Forelimb muscle (tissue), 1 donor: ENCODE measurements at places on chromosomes 6 and 20.
A peak's percentile ranks its signal among the peaks of the same experiment; 100 is the strongest.

DNA sequence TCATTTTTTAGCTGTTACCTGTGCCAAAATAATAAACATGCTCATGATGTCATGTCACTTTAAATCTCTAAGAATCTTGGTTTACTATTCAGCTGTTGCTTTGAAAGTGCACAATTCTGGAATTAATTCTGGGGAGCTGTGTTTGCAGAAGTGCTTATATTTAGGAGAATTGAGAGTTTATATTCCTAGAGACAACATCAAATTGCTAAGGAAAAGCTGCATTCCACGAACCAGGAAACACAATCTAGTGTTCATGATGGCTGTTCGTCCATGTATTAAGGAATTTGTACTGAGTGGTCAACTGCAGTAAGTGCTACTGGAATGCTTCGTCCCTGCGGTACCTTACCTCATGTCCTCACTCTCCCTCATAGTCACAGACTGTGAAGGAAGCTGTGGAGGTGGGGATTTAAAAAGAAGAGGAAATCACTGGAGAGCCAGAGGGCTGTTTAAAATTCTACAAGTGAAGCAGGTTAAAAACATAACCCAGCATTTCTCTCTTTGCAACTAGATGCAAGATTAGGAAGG lies 161.0 kb downstream of the TRMT11 start:
- no peak for DNase-seq

DNA sequence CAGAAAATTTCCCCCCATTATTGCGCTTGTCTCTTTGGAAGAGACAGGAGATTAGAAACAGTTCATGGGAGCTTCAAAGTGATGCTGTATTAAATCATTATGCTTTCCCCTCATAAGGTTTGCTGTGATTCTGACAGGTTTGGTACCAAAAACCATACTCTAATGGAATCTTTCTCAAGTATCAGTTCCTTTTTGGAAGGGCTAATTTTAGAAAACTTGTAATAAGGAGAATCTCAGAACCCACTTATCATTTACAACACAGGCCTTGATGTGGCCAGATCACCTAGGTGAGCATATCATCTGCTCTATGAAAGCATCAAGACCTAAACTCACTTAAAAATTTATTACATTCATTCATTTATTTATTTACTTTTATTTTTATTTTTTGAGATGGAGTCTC lies 51.2 kb downstream of the TP53INP2 start:
- DNase-seq, result no peak

- no peak for DNase-seq
Observed at GRCh38 chr20:39010496-39010895, 48.4 kb downstream of the DHX35 start.

DNA sequence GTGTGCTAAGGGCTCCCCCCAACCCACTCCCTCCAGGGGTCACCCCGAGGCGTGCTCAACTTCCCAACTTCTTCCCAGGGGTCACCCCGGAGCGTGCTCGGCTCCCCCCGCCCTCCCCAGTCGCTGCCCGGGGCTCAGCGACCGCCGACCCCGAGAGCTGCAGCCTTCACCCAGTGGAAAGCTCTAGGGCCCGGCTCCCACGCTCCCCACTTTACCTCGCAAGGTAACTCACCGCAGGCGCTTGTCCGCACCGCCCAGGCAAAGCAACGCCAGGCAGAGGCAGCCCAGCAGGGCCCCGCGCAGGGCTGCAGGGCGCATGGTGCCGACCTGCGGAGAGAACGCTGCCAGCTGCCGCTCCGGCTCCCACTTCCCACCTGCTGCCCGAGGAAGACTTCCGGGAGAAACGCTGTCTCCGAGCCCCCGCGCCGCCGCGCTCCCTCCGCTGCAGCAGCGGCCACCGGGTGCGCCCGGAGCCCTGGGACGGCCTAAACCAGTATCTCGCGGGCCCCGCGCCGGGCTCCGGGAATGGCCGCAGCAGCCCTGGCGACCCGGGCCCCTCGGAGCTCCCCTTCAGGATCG lies 396 bp downstream of the RNASET2 start:
- no peak for DNase-seq

GRCh38 chr6:125194941-125195340 lies 41.4 kb downstream of the TPD52L1 start:
- no peak for DNase-seq

DNA sequence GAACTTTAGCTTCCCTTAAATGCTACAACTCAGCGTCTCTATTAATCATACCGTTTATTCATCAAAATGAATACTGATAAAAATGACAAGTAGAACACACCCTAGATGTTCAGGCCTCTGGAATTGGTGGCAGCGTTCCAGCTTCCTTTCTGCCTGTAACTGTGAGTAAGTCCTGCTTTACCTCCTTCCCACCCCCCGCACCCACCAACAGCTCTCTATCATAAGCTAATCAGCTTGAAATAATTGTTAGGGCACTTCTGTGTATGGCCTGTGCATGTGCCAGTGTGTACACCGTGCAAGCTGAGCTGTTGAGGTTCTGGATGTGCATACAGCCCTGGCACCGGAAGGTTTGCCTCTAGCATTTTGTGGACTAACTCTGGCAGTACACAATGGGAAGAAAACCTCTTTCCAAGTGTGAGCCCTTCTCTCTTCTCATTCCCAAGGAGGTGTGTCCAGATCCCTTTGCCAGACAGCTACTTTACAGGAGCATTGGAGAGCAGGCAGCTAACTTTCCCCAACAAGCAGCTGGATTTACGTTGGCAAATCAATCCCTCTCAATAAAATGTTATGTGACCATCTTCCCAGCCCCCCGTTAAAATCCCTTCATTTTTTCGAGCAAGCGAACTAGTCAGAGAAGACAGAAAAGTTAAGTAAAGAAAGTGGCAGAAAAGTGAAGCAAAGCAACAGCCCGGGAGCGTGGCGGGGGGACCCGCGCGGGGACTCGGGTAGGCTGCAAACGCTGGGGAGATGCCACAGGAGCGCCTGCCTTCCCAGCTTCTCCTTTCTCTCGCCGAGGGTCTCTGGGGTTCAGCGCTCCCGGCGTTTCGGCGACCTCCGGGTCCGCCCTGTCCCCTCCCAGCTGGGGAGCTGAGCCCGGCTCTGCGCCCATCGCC lies 803 bp upstream of the ADGRG6 start:
- no peak for DNase-seq

DNA sequence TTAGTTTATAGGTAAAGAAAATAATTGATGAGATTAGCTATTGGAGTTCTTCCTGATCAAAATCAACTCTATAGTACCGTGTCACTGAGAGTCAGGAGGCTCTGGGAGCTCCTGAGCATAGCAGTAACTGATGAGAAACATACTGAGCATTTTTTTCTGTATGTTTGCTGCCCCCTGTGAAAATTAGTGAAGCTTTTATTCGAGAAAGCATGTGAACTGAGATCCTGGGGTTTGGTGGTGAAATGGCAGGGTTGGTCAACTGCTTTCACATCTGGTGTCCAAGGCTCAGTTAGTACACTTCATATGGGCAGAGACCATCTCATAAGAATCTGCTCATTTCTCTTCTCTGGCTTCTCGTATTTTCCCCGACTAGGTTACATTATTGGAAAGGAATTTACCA lies 4.1 kb upstream of the ABT1 start:
- DNase-seq, result no peak

- no peak for DNase-seq
Observed at GRCh38 chr20:2507875-2508630, 662 bp downstream of the ZNF343 start.

DNA sequence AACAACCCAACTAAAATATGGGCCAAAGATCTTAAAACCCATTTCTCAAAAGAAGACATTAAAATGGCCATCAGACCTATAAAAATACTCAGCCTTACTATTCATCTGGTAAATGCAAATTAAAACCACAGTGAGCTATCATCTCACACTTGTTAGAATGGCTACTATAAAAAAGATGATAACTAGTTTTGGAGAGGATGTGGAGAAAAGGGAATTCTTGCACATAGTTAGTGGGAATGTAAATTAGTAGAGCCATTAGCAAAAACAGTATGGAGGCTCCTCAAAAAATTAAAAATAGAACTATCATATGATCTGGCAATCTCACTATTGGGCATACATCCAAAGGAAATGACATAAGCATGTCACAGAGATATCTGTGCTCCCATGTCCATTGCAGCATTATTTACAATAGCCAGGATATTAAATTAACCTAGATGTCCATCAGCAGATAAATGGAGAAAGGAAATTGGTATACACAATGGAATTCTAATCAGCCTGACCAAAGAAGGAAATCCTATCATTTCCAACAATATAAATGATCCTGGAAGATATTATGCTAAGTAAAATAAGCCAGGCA lies 2.9 kb downstream of the SIRPB1 start:
- no peak for DNase-seq

DNA sequence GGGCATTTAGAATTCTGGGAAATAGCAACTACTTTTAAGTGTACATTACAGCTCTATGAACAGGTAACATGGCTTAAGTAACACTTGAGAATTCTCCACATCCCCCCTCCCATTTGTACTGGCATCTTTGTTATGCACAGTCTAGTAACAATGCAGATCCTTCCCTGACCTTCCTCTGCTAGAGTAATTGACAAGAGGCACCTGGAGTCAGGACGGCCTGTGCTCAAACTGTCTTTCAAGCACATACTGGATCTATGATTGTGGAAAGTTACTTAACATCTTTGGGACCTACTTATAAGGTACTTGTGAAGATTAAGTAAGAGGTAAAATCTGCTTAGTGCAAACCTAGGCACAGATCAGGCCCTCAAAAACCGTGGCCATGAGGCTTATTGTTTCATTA lies 21.9 kb upstream of the GSTA3 start:
- no peak for DNase-seq

GRCh38 chr6:146901940-146902816 lies 302.0 kb upstream of the STXBP5 start:
- DNase-seq, result no peak

- DNase-seq, result no peak
Observed at GRCh38 chr6:24060982-24061754, 64.8 kb upstream of the NRSN1 start.

DNA sequence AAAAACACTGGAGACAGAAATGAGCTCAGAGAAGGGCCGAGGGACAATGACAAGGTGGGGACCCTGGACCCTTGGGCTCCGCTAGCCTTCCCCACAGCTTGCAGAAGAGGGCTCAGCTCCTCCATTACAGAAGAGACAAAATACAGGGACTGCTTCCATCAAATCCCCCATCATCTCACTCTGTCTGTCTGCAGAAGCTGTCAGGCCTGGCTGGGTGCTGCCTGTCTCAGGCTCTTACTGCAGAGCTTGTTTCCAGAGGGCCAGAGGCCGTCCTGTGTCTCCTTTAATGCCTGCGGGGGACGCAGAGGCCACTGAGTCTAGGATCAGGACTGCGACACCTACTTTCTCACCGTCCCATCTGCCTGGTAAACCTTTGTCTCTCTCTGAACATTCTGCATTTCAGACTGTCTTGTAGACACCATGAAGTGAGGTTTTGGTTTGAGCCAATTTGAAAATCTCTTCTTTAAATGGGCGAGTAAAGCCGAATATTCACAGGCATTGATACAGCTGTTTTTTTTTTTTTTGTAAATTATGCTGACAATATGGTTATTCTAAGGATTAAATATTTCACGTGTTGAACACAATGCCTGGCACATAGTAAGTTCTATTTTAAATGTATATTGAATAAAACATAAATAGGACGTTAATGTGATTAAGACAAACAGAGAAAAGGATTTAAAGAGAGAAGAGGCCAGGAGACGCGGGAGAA lies 28.3 kb downstream of the RNASET2 start:
- DNase-seq, result no peak

DNA sequence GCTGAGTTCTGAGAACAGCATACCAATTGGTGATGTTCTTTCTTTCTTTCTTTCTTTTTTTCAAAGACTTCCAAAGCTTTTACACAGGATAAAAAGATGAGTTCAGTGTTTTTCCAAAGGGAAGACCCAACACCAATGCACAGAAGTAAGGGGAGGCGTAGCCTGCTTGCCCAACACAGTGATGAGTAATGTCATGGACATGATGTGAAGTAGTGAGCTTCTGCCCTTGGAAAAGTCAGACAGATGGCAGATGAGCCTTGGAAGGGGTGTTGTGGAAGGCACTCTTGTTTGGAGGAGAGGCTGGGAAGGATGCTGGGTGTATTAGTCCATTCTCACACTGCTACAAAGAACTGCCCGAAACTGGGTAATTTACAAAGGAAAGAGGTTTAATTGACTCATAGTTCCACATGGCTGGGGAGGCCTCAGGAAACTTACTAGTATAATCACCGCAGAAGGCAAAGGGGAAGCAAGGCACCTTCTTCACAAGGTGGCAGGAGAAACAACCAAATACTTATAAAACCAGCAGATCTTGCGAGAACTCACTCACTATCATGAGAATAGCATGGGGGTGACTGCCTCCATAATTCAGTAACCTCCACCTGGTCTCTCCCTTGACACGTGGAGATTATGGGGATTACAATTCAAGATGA lies 12.6 kb downstream of the LRP11 start:
- no peak for DNase-seq

GRCh38 chr6:75824160-75824559 lies 75.1 kb downstream of the MYO6 start:
- DNase-seq, result no peak

DNA sequence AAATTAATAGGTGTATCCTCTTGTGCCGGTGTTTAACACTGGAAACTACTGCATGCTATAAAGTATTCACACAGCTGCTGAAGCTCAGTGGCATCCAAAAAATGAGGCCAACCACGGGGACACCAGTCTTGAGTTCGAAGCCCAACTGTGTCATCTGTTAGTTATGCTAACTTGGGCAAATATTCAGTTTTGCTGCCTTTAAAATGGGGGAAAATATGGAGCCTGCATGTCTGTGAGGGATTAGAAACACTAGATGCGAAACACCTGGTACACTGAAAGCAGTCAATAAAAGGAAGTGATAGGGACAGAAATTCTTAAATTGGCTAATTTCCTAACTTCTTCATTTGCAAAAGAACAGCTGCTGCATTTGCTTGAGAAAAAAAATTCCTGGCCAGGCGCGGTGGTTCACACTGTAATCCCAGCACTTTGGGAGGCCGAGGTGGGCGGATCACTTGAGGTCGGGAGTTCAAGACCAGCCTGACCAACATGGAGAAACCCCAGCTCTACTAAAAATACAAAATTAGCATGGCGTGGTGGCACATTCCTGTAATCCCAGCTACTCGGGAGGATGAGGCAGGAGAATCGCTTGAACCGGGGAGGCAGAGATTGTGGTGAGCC lies 36.6 kb upstream of the MLIP start:
- DNase-seq, result peak; percentile 46

DNA sequence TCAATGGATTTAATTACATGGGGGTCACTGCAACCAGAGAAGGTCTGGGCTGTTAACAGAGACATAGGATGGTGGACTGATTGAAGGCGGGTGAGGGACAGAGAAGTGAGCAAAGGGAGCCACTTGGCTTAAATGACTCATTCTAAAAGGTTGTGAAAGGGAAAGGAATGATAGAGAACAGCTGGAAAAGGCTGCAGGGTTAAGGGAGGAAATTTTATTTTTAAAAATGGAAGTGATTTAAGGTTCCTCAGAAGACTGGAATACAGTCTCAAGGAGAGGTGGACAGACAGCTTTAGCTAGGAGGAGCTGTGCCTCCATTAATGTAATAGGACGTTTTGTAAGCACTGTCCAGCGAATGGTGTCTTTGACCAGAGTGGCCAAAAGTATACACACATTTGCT lies 46.7 kb downstream of the RGS17 start:
- no peak for DNase-seq

DNA sequence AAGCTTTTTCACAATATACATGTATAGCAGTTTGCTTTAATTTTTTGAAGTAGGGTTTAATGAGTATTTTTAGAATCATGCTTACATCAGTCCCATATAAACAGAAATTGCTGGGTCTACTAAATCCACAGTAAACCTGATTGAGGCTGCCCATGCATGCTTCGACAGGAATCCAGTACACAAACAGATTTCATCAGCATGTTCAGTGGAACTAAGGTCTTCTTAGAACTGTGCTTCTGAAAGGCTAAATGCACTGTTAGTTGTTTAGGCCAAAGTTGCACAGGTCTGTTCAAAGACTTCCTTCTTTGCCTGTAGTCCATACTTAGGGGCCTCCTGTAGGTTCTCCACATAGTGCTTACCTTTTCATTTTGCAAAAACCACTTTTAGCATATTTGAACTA lies 42.5 kb upstream of the THBS2 start:
- DNase-seq, result no peak
